ENCODE measurements at places on chromosomes 6 and 20.
A peak's percentile ranks its signal among the peaks of the same experiment; 100 is the strongest.

DNA sequence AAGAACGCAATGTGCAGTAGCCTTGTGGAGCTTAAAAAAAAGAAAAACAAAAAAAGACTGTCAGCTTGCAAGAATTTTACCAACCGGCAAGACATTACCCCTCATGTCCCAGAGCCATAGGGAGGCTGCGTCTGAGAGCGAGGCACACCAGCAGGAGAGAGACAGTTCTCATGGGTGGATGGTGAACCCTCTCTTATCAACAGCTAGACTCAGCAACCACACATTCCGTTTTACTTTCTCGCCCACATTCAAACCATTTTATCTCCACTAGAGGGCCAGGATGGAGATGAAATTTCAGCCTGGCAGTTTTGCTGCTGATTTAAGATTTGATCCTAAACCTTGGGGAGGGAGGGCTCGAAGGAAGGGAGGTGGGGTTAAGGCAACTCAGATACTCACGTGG lies 247.0 kb downstream of the ATXN1 start:
- no peak for DNase-seq

GRCh38 chr6:30884521-30885480 lies 482 bp downstream of the DDR1 start:
- peak; percentile 34 for DNase-seq

GRCh38 chr20:47988676-47989075 lies 203.4 kb upstream of the SULF2 start:
- DNase-seq: no peak

DNA sequence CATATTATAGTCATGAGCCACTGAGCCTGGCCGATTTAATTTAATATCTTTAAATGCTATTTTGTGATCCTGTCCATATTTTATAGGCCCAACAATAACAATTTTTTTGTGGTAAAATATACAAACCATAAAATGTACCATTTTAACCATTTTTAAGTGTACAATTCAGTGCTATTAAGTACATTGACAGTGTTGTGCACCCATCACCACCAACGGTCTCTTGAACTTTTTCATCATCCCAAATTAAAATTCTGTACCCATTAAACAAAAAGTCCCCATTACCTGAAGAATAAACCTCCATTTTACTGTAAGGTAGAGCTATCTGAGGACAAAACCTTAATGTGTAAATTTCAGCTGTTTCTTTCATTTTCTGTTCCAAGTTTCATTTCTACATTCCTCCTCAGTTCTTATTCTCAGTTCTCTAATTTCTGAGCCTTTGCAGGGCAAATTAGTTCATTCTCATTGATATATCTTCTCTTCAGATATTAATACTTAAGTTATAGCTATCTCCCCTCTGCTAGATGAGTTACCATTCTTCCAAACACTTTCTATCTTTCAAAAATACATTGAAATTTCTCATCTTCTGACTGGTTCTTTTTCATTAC lies 10.3 kb downstream of the MTO1 start:
- DNase-seq: no peak

GRCh38 chr6:138944412-138944811 lies 43.6 kb downstream of the REPS1 start:
- DNase-seq: no peak

DNA sequence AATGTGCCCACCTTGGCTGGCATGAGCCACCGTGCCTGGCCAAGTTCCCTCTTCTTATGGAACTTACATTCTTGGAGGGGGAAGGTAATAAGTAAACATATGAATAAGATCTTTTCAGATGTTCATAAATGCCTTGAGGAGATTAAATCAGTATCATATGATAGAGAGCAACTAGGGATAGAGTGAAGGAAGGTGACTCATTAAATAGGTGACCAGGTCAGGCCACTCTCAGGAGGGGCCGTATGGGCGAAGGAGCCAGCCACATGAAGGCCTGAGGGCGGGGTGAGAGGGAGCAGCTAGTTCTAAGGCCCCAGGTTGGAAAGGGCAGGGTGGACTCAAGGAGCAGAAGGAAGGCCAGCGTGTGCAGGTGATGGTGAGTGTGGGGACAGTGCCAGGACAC lies 91.1 kb downstream of the UST start:
- no peak for DNase-seq

DNA sequence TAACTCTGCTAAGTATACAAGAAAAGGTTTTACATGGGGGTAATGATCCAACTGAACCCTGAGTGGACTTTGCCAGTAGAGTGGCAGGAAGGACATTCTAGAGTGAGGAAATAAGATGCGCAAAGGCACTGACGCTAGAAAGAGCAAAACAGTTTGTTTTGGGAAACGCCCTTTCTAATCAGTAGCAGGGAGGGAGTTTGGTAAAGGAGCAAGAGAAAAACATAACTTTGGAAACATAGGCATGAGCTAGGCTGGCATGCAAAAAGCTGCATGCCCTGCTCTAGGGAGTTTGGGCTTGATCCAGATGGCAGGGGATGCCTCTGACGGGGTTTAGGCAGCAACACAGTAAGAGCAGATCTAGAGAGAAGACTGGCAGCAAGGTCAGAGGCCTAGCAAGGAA lies 135.2 kb downstream of the DST start:
- DNase-seq: no peak

- DNase-seq: no peak
Observed at GRCh38 chr20:13183005-13183404, 38.1 kb upstream of the ISM1 start.

DNA sequence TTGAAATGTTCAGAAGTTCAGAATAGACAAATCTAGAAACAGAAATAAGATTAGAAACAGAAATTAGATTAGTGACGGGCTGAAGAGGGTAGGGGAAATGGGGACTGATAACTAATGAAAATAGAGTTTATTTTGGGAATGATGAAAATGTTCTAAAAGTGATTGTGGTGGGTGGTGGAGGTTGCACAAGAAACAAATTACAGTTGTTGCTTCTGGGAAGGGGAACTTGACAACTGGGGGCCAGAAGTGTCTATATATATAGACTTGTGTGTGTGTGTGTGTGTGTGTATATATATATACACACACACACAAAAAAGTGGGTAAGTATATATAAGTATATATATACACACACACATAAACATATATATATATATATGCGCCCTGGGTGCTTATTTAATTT lies 86.5 kb upstream of the RREB1 start:
- DNase-seq: no peak

- no peak for DNase-seq
Observed at GRCh38 chr6:155247618-155248007, 16.2 kb upstream of the CLDN20 start.

GRCh38 chr6:131210469-131210868 lies 75.2 kb downstream of the AKAP7 start:
- no peak for DNase-seq

- DNase-seq: no peak
Observed at GRCh38 chr6:84033523-84034451, at the start of gene MRAP2. Gene MRAP2, plus strand, starts transcription at chr6:84033772. Its CDS starts 21,547 bp downstream, at chr6:84055319.
